ENCODE measurements at places on chromosomes 1 and 21.

DNA sequence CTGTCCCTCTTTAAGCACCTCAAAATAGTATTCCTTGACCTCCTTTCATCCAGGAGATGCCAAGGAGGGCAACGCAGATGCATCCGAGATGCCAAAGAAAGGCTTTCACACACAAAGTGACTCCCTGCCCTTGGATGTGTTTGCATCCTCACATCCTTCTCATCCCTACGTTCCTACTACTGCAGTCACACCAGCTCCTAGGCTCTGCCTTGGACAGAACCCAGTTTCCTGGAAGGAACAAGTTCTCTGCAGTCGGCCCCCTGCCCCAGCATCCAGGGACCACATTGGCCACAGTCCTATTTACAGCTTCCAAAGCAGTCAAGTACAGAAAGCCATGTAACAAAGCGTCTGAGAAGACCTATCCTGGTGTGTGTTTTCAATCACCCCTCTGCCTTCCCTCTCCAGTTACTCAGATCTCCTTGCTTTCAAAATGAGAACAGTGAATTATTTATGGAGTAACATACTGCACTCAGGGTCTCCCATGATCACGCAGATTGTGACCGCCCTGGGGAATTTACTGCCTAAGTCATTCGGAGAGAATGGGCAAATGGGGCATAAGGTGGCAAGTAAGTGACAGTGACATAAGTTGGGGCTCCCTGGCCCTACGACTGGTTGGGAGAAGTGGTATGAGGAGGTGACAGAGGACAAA, 21.8 kb upstream of the SRP9 start:
- DNase-seq, result peak; percentile 76

- no peak for DNase-seq
These were observed at the start of gene SELP for GRCh38 chr1:169630006-169630405. TSS of gene SELP (minus strand) at chr1:169630124. CDS start at chr1:169630074, 50 bp downstream.

- DNase-seq, result peak; percentile 42
These were observed 56.3 kb downstream of the SMYD3 start for GRCh38 chr1:246450611-246451251.

DNA sequence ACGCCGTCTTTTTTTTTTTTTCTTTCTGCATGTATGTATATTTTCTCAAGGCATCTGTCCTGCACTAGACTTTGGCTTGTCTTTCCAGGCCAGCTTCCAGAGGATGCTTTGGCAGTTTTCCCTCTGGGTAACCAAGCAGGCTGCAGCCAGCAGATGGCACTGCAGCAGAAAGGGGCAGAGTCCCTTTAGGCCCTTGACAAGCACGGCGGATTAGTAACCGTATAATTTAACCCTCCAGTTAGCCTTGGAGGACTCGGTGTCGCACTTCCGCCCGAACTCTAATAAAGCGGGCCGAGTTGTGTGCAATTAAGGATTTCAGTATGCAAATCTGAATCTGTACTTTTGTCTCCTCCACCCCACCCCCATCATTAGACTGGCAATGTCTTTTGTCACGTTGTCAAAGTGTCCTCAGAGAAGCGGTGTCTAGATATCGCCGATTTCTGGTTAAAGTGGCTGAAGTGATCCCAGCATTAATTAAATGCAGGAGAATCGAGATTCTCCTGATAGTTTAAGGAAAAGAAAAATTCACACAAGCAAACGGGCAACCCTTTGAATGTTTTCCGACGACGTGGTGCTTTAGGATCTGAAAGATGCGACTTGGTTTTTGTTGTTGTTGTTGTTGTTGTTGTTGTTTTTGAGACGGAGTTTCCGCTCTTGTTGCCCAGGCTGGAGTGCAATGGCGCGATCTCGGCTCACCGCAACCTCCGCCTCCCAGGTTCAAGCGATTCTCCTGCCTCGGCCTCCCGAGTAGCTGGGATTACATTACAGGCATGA, 1.1 kb upstream of the TMEM167B start:
- DNase-seq, result peak; percentile 57

- DNase-seq, result no peak
These were observed 35.2 kb downstream of the BMP8A start for GRCh38 chr1:39526466-39527189.

DNA sequence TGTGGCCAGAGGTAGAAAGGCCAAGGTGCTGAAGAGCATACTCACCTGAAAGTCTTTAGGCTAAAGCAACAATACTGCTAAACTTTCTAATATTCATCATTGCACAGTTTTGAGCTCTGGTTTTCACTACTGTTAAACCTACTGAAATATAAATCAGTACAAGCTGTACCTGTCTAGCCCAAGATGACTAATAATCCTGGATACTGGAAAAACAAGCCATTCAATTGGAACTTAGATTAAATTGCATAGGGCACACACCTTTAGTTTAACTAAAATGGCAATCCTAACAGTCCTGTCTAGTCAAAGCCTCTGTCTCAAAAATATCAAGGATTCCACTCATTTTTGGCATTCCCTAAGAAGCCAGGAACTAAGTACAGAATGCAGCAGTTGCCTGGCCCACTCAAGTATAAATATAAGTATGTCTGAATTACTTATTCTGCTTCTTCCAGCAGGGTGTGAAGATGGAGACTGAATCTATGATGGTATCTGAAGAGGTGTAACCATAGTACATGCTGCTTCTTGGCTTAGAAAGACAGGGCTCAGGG, 3.1 kb downstream of the CHML start:
- DNase-seq, result no peak

DNA sequence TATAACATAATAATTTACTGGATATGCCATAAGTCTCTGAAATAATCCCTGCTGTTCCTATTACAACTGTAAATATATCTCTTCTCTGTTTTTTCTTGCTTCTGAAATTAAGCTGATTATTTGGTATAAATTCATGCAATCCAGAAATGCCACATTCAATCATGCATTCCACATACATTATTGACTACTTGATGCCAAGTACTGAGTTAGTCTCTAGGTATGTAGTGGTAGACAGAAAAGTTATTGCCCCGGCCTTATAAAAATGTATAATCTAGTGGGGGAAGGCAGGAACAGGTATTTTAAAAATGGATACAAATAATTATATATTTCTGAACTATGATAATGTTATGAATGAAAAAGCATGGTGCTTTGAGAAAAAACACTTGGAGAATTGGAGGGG, 338.6 kb upstream of the SNX7 start:
- DNase-seq, result no peak

DNA sequence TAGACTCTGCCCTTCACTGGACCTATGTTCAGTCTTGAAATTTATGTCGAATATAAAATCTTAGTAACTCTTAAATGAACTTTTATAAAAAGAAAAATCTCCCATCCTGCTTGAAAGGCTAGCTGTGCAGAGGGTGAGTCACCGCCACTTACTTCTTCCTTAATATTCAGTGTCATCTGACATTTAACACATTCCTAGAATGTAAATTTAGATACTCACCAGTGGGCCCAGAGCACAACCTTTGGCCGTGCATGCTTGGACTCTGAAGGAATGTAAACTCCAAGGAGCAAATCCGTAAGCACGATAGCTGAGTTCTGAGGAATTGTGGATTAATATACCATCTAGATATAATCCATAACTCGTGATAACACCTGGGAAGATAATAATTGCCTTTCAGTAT, 403.3 kb downstream of the KCTD3 start:
- no peak for DNase-seq

- no peak for DNase-seq
These were observed 13.9 kb upstream of the ZBTB17 start for GRCh38 chr1:15989776-15990175.

DNA sequence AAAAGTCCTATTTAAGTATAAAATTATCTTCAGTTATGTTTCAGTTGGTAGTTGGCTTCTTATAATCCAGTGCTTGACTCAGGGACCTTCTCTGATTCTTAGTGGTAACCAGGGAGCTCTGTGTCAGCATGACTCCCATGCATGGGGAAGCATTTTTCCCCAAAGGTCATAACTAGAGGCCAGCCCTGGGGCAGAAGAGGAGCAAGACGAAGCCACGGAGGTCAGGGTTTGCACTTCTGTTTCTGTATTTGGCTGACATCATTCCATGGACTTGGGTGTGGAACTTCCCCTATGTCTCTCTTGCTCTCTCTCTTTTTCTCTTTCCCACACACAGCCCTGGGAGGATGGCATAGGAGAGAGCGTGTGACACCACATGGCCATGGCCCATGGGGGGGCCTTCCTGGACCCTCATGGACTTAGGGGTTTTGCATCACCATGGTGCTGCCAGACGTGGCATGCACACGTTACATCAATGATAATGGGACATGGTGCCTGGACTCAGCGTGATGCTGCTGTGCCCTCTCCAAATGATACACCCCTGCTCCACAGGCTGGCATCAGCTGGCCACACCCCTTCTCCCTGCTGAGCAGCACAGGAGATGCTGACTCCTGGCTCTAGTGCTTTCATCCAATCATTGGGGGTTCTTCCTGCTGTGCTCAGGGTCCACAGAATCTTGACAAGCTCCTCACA, 260.5 kb downstream of the KCNJ6 start:
- no peak for DNase-seq

DNA sequence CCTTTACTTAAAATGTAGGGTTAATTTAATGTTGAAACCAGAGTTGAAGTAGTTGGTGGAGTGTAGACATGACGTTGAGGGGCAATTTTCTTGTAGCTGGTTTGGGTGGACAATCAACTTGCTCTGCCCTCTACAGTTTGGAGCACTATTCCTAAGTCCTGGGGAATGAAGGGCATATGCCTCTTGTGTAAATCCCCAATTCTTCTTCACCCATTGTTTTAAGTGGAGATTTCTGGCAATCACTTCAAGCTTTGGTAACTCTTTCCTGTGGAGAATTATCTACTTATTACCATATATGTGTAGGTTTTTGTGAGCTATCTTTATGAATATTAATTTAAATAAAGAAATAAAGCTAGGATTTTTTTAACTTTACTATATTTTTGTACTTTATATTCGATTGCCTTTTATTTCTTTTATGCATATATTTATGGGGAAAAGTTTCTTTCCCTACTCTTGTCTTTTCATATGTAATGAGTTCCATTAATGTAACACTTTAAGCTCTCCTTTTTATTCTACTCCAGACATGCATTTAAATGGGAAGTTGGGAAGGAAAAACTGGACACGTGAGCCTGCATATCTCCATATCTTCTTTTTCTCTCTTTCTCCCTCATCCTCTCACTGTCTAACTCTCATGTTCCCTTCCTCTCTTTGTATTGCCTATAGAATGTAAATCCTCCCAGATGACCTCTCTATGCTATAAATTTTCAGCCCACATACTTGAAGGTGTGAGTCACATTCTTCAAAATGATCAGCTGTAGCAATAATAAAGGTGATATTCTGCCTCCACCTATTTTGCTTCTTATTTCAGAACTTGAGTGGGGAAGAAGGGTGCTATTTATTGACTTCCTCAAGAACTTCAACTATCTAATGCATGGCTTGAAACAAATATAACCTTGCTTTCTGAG, 276.7 kb downstream of the PTPRC start:
- no peak for DNase-seq

DNA sequence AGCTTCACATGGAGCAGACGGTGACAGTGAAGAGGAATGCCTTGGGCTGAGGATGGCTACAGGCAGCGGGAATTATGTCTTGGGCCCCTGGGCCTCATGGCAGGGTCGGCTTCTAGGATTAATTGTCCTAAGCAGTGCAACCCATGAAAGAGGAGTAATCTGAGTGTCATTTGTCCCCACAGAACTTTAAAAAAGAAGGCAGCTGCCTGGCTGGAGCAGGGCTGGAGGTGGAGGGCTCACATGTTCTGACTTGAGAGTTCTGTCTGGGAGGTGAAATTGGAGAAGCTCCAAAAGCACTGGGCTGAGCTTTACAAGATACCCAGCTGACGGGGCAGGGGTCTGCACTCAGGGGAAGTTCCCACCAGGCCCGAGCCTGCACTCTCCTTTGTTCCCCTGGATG, 22.6 kb downstream of the CACNA1S start:
- no peak for DNase-seq

DNA sequence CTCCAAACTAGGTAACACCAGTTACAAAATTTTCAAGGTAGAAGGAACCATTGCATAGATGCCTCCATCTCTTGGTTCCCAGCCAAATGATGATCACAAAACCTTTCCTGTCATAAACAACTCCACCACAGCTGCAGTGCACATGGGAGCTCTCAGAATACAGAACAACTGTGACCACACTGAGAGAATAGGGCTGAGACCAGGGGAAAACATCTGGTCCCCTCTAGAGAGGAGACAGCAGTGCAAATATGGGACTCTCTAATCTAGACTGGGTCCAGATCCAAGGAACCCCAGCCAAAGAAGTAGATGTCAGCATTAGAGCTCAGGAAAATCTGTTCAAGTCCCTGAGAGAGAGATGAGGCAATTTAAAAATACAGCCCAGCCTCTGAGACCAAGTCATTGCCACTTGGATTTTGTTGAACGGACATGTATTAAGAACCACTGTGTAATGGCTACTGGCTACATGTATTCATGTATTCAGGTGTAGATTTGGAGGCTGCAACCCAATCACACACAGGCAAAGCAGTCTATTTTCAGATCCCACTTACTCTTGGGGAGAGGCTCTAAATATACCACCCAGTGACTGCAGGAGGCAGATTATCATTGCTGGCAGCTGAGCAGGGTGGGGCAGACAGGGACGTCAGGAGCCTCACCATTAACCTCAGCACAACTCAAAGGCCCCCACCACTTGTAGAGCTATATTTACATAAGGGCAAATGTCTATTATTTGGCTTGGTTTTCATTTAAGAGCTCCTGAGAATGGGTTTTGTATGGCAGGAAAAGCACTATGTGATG, 7.6 kb upstream of the RXRG start:
- DNase-seq, result peak; percentile 1

DNA sequence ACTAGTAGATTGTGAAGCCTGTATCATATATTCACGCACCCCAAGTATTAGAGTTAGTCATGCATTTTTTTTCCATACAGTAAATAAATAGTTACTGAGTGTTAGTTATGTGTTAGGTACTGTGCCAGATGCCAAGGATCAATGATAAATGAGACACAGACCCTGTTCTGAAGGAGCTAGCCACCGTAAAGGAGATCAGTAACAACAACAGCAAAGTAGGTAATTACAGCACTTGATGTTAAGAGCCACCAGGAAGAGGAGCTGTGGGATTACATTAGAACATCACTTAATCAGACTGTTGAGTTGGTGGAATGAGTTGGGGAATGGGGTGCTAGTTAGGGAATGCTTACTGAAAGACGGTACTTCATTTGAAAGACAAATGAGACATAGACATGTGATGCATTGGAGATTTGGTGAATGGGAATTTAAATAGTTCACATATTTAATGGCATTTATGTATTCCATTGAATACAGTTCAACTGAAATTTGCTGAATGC, 21.0 kb downstream of the PRKAA2 start:
- DNase-seq, result no peak

Measured in fibroblast of mammary gland (primary cell).